Esophagus muscularis mucosa (tissue), 4 donors: ENCODE measurements at places on chromosomes 7 and 10. TPM values are rescaled to one million over a fixed set of nuclear protein-coding genes. Genes with fewer than 3 reads are reported as not detected.

RBM20 gene
- 6.2 TPM for total RNA-seq

PTPRN2 gene
- total RNA-seq, result 2.1 TPM

CTTNBP2 gene
- 11.6 TPM for total RNA-seq

MYOZ1 gene
- not detected for total RNA-seq

TFEC gene
- total RNA-seq, result 1.5 TPM

GRCh38 chr10:14545827-14546226 lies 215.1 kb upstream of the FRMD4A start:
- no peak for DNase-seq

GRCh38 chr7:13988065-13988464 lies 1.4 kb downstream of the ETV1 start:
- DNase-seq, result no peak

- peak; percentile 89 for DNase-seq
These were observed 133.8 kb upstream of the ZNF92 start for GRCh38 chr7:65239707-65240352.

DNA sequence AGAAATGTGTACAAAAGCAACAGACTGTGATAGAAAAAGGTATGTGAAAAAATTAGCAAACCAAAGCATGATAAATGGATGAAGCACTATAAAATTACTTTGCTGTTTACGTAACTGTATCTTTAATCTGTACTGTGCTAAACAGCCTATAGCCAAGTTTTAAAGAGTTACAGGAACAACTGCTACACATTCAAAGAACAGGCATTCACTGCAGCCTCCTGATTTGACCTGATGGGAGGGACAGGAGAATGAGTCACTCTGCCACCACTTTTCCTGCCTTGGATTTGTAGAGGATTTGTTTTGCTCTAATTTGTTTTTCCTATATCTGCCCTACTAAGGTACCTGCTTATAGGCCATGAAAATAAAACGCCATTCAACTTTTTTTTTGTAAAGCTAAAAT lies 116.1 kb downstream of the FANK1 start:
- no peak for DNase-seq

- DNase-seq, result no peak
These were observed 62.1 kb downstream of the MET start for GRCh38 chr7:116733924-116734580.

DNA sequence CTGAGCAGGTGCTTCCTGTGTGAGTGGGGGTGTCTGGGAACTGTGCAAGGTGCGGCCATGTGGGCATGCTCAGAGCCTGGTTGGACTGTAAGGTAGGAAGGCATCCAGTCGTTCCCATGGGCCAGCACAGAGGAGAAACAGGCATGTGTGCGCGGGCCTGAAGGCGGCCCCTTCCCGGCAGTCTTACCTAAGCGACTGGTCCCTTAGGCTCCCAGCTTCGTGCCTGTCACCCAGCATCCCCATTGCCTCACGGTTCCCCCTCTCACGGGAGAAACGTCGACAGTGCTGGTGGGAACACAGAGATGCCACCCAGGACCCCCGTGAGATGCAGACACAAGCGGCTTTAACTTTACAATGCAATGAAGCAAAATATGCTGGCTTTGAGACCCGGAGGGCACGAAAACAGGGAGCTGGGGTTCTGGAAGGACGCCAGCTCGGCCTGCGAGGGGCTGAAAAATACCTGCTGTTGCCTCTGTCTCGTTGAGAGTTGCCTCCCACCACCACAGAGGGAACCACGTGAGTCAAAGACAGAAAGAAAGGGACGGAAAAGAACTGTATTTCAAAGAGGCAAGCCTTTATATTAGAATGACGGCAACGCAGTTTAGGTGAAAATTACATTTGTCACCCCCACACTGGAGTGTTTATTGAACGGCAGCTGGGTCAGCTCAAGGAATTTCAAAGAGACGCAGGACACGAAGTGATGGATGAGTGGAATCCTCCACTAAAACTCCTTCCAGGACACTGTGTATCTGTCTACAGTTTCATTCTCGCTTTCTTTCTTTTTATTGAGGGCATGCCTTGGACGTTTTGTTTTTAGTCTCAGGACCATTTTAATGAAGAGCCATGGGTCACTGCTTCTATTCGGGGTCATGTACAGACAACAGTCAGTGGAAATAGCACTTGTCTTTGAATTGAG lies 128.4 kb downstream of the DNAJB6 start:
- no peak for DNase-seq

DNA sequence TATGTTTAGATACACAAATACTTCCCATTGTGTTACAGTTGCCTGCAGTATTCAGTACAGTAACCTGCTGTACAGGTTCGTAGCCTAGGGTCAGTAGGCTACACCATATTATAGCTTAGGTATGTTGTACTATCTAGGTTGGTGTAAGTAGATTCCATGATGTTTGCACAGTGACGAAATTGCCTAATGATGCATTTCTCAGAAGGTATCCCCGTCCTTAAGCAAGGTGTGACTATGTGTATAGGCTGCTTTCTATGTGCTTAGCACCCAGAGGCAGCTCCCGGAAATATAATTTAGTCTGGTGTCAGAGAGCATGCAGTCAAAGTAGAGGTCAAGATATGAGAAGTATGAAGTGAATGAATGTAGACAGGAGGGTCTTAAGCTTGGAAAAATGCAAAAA lies 9.8 kb downstream of the MAPK8 start:
- DNase-seq, result no peak

DNA sequence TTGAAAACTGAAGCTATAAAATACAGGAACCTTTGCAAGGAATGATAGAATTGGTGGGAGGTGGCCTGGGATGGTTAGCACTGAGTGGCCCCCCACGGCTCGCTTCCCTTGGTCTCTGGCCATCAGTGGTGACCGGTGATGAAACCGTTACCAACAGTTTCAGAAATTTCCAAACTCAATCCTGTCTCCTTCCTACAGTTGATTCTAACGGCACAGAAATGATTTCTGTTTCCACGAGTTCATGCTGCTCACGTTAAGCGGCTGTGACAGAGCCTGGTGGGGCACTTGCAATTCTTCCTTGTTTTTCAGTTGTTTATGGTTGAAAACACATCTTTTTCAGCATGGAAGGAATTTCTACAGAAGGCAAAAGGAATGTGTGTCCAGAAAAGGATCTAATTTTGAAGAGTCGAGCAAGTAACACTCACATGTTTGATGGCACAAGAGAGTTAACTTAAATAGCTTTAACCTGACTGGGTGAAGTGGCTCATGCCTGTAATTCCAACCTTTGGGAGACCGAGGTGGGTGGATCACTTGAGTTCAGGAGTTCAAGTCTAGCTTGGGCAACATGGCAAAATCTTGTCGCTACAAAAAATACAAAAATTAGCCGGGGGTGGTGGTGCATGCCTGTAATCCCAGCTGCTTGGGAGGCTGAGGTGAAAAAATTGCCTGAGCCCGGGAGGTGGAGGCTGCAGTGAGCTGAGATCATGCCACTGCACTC lies 100.1 kb downstream of the DNAJB6 start:
- no peak for DNase-seq

DNA sequence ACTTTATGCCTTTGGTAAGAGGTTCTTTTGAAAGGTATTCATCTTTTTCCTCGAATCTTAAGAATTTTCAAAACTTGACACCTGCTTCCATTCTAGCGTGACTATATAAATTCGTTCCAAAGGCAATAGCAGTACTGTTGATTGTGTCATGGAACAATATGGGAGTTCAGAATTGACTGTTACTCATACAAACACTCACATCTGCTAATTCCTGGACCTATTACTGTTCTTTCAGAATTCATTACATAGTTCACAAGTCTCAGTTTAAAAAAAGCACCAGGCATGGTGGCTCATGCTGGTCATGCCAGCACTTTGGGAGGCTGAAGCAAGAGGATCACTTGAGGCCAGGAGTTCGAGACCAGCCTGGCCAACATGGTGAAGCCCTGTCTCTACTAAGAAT lies 80.9 kb downstream of the CACNB2 start:
- no peak for DNase-seq
